ENCODE measurements at places on chromosomes 5 and 9. TPM values are rescaled to one million over a fixed set of nuclear protein-coding genes. Genes with fewer than 3 reads are reported as not detected.

- DNase-seq, result no peak
Measured at GRCh38 chr9:1876891-1877496, 138.2 kb upstream of the SMARCA2 start.

GRCh38 chr5:172823840-172824362 lies 10.2 kb upstream of the ERGIC1 start:
- DNase-seq, result no peak

DNA sequence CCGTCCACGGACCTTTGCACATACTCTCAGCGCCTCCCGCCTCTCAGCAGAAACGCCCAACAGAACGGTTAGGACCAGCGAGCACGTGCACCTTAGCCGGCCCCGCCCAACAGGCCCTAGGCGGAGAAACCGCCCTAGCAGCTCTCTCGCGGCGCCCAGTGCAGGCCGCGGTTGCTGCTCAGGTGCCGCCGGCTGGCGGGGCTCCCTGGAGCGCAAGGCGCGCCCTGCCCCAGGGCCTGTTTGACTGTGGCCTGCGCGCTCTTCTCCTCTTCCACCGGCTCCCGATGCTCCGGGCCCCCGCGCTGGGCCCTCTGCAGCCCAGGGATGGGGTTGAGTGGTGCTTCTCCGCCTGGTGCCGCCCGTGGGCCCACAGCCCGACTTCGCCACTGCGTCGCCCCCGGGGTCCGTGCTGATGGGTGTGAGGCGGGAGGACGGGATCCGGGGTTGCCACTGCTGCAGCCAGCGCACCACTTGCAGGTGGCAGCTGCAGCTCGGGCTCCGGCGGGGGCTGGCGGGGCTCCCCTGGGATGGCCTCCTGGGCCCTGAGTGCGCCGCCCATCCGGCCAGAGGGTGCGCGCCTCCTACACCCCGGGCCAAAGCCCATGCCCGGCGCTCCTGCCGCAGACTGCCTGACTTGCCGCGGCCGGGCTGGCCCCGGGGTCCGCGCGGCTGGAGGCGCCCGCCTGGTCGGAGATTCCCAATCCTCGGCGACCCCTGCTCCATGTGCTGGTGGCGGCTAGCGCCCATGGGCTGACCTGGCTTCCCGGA lies 1889.4 kb upstream of the CDH9 start:
- DNase-seq, result no peak

Gene GRIN3A
- total RNA-seq, result not detected

DNA sequence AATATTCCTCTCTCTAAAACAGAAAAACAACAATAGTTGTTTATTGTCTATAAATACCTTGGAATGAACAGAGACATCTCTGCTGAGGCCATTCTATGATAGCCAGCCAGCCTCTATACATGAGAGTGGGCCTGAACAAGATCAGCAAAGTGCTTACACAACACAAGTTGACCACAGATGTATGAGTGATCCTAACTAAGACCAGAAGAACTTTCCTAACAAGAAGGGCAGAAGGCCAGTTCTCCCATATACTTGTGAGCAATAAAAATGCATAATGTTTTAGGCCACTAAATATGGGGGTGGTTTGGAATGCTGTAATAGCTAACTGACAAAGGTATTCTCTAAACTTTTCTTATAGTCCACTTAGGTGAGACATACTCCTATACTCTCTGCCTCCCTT lies 345.7 kb downstream of the SPATA31D1 start:
- DNase-seq, result no peak

- DNase-seq, result no peak
Measured at GRCh38 chr5:1934056-1934394, 51.3 kb upstream of the IRX4 start.

DNA sequence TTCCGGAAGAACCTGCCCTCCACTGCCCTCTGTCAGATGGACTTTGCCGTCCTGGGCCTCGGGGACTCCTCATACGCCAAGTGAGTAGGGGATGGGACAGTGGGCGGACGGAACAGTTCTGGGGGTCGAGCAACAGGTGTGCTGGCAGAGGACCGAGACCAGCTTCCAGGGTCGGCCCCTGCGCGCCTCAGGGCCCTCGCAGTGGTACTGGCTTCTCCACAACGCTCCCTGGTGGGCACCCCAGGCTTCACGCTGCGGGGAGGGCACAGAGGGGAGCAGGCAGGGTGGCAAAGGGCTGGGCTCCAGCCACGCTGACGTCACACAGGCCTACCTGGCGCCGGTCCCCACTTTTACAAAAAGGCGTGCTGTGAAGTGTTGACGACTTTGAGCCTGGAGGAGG lies 7.0 kb downstream of the NDOR1 start:
- no peak for DNase-seq

Gene PCDHA4
- 0.29 TPM for total RNA-seq

DNA sequence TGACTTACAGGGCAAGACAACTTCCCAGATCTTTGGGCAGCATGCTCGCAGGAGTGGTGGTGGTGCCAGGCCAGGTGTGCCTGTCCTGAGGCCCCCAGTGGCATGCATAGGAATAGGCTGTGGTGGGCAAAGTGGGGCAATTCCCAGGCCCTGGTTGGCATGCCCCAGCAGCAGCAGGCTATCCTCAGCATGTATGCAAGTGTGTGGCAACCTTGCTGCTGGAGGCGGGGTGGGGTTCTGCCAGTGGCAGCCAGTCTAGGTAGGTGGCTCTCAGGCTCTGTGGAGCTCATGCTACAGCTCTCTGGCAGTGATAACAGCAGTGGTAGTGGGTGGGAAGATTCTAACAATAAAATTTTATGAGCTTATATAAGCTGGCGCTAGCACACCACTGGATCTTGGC lies 27.7 kb upstream of the C6 start:
- DNase-seq, result no peak

Gene HAVCR2
- total RNA-seq, result 2.4 TPM

Gene PCDHGB6
- total RNA-seq, result 15.6 TPM

Gene CCIN
- total RNA-seq, result 1.6 TPM

Gene OSMR
- 23.8 TPM for total RNA-seq

- DNase-seq, result no peak
Measured at GRCh38 chr5:94031631-94032030, 290.2 kb upstream of the POU5F2 start.

Gene PKD2L2
- not detected for total RNA-seq

- DNase-seq, result no peak
Measured at GRCh38 chr5:760363-761058, 24.0 kb downstream of the ZDHHC11B start.

GRCh38 chr5:109759306-109759705 lies 69.6 kb downstream of the MAN2A1 start:
- DNase-seq, result no peak

Gene PCDHGA7
- 10.5 TPM for total RNA-seq

- no peak for DNase-seq
Measured at GRCh38 chr5:173527671-173528070, 88.8 kb downstream of the BOD1 start.

Gene LPAR1
- 64.1 TPM for total RNA-seq

Gene INIP
- total RNA-seq, result 77.4 TPM

- no peak for DNase-seq
Measured at GRCh38 chr5:87081511-87082372, 185.9 kb upstream of the RASA1 start.

DNA sequence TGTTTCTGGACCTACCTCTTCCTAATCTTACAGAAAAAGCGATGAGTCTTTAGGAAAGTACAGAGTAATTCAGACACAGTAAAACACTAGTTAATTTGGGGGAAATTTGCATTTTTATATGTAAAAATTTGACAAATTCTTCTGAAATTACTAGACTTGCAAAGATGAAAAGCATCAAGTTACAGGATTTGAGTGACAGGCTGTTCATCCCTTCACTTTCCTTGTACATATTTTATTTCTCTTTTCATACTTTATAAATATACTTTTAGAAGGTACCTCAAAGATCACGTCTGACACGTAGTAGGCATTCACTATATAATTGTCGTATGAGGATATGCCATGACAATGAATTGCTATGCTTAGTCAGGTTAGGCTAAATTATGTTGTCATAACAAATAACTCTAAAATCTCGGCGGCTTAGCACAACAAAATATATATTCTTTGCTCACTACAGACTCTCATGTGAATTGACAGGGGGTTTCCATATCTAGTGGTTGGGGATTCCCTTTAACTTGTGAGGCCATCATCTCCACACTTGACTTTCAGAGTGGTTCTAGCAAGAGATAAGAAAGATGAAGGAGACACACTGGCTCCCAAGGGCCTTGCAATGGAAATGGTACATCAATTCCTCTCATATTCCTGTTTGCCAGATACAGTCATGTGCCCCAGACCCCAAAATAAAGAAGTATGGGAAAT lies 154.1 kb upstream of the TUT7 start:
- DNase-seq, result no peak

GRCh38 chr9:22379272-22379671 lies 67.4 kb upstream of the DMRTA1 start:
- DNase-seq, result no peak

- peak; percentile 73 for DNase-seq
Measured at GRCh38 chr9:13278368-13279246, 885 bp downstream of the MPDZ start.

- DNase-seq, result no peak
Measured at GRCh38 chr5:170755679-170756456, 27.7 kb upstream of the GABRP start.

Gene PFN3
- not detected for total RNA-seq

- no peak for DNase-seq
Measured at GRCh38 chr5:138936225-138936967, 61.3 kb upstream of the LRRTM2 start.

GRCh38 chr9:136342181-136343120 lies 15.1 kb downstream of the GPSM1 start:
- DNase-seq, result peak; percentile 83

DNA sequence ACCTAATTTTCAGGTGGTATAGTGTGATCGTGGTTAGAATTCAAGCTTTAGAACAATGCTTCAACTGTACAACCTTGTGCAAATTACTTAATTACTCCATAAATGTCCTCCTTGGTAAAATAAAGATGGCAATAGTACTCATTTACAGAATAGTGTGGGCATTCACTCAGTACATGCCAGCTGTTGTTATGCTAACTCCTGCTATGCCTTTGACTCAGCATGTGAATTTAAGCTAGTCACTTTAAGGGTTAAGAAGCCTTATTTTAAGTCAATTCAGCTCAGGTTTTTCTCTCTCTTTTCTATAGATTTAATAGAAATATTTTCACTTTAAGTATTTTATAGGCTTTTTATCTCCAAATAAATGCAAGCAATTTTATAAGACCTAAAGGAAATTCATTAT lies 335.6 kb upstream of the ITGA1 start:
- no peak for DNase-seq

Gene PTGS1
- 3.0 TPM for total RNA-seq

Gene ESM1
- not detected for total RNA-seq

DNA sequence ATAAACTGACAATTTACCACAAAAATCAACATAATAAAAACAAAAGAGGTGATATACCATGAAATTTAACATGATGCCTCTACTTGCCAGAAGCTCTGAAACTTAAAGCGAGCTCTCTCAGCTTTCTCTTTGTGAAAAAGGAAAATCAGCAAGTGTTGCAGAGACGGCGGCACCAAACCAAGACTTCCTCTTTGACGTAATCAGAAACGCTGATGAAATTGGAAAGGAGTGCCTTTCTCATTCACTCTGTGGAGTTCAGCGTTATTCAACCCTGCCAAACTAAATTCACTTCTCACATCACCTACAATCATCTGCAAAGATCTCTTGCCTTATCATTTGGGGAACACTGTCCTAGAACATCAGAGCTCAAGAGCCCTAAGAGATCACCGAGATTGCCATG lies 32.2 kb downstream of the ANXA6 start:
- DNase-seq, result no peak

DNA sequence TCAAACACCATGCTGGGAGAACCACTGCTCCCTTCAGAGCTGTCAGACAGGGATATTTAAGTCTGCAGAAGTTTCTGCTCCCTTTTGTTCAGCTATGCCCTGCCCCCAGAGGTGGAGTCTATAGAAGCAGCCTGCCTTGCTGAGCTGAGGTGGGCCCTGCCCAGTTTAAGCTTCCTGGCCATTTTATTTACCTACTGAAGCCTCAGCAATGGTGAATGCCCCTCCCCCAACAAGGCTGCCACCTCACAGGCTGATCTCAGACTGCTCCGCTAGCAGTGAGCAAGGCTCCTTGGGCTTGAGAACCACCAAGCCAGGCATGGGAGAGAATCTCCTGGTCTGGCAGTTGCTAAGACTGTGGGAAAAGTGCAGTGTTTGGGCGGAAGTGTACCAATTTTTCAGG lies 205.5 kb upstream of the PTGER4 start:
- no peak for DNase-seq

DNA sequence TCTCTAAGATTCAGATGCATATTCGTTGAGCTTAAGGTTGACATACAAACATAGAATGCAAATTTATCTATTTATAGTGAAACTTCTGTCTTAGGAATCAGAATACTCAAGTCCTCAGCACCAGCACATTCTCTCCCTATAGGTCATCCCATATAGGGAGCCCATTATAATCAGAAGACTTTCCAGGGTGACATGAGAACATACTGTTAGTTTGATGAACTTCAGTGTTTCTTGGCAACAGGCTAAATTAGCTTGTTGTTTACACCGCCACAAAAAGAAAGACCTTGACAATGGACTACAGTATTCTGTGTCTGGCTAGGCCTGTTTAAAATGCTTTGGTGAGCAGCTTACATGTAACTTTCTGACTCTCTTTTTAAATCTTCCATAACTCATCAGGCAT lies 104.2 kb downstream of the TAF11L14 start:
- DNase-seq, result no peak

GRCh38 chr9:95627802-95628201 lies 111.0 kb upstream of the PTCH1 start:
- DNase-seq, result no peak

Gene HTR4
- not detected for total RNA-seq

Gene TMEM141
- total RNA-seq, result 3.5 TPM

- DNase-seq, result no peak
Measured at GRCh38 chr5:80408484-80409366, 861 bp downstream of the ZFYVE16 start.

GRCh38 chr5:179118338-179118737 lies 58.2 kb downstream of the ZNF354C start:
- DNase-seq, result no peak

- DNase-seq, result no peak
Measured at GRCh38 chr5:16673241-16674201, 56.7 kb upstream of the RETREG1 start.

Gene INSL6
- not detected for total RNA-seq

GRCh38 chr9:20353931-20354652 lies 268.2 kb downstream of the MLLT3 start:
- DNase-seq, result no peak

Data from uterus (tissue), 4 donors.